ENCODE measurements at places on chromosomes 11 and 22. TPM values are rescaled to one million over a fixed set of nuclear protein-coding genes. Genes with fewer than 3 reads are reported as not detected.

Gene POTEH
- not detected for total RNA-seq

Gene RFPL3
- total RNA-seq, result not detected

Gene ZDHHC13
- total RNA-seq, result 22.0 TPM

Gene TYMP
- total RNA-seq, result 7.6 TPM

Gene F2
- total RNA-seq, result 0.17 TPM

Gene OR8I2
- not detected for total RNA-seq

Gene FGF19
- not detected for total RNA-seq

Gene PPME1
- total RNA-seq, result 46.8 TPM

Gene CNTF
- 1.2 TPM for total RNA-seq

Gene SLCO2B1
- total RNA-seq, result 0.14 TPM

Gene PKDREJ
- total RNA-seq, result not detected

Gene CHRM4
- total RNA-seq, result not detected

Gene QSER1
- 18.6 TPM for total RNA-seq

Gene DTX4
- 3.0 TPM for total RNA-seq

Gene TBX1
- total RNA-seq, result not detected

Gene SC5D
- total RNA-seq, result 42.3 TPM

Gene CYP2D6
- total RNA-seq, result 0.14 TPM

Gene RAPSN
- not detected for total RNA-seq

Gene RNH1
- total RNA-seq, result 204 TPM

Gene WNT11
- total RNA-seq, result not detected

Gene SLC22A9
- not detected for total RNA-seq

Gene SCGB1A1
- not detected for total RNA-seq

Gene GCAT
- 36.0 TPM for total RNA-seq

Gene MOGAT2
- total RNA-seq, result not detected

Gene GRM5
- 0.14 TPM for total RNA-seq

Gene MPST
- total RNA-seq, result 252 TPM

Gene OR5A1
- not detected for total RNA-seq

Gene MS4A4A
- not detected for total RNA-seq

Gene PTPRJ
- 43.9 TPM for total RNA-seq

Gene SNX32
- total RNA-seq, result 2.1 TPM

Gene CST6
- 89.1 TPM for total RNA-seq

Data from epithelial cell of proximal tubule (primary cell).